ENCODE measurements at places on chromosomes 5 and 9.

DNA sequence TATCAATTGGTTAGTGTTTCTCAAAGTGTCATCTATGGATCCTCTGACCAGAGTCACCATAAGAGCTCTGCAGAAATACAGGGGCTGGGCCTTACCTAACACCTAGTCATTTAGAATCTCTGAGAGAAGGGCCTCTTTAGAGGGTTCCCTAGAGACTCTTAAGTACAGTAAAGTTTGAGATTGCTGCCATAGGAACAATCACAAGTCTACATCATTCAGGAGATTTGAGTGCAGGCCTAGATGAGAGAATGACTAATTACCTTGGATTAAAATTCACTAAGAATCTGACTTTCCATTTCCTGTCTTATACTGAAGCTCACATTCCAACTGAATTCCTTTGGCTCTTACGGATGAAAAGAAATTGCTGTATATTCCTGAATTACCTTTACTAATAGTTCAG, 182.1 kb upstream of the PTGER4 start:
- no peak for DNase-seq

DNA sequence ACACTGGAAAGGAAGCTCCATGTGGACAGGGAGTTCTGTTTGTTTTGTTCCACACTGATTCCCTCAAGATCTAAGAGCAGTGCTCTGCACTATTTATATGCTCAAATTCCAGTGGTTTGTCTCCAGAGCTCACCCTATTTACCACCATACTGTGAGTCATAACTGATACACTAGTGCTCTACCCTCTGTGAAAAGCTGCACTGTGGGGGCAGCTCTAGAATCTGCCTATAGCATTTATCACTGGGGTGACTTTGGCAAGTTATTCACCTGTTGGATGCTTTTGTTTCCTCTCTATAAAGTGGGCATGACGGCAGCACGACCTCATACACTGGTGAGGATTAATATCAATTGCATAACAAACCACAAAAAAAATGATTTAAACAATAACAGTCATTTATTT, 307.8 kb downstream of the NR2F1-AS1 start:
- no peak for DNase-seq

- no peak for DNase-seq
Observed at GRCh38 chr5:111135363-111135762, 43.2 kb downstream of the WDR36 start.

- no peak for DNase-seq
Observed at GRCh38 chr9:89949111-89949510, 344.3 kb downstream of the GADD45G start.

GRCh38 chr5:77444356-77444755, 47.8 kb downstream of the WDR41 start:
- DNase-seq = no peak

GRCh38 chr5:150043657-150044328, 42.6 kb downstream of the CSF1R start:
- DNase-seq = no peak

GRCh38 chr9:92253656-92254055, 39.8 kb downstream of the IARS1 start:
- DNase-seq = no peak

DNA sequence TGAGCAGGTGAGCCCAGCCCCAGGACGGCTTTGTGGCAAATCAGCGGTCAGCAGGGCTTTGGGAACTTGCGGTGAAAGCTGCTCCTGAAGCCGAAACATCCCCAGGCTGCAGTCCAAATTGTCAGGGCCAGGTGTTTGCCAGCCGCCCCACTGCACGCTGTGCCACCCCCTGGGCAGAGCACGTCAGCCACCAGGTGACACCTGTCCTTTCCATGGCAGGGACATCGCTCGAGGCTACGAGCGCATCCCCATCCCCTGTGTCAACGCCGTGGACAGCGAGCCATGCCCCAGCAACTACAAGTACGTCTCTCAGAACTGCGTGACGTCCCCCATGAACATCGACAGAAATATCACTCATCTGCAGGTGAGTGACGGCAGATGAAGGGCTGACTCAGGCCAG, 64.4 kb upstream of the CACNA1B start:
- DNase-seq = no peak

DNA sequence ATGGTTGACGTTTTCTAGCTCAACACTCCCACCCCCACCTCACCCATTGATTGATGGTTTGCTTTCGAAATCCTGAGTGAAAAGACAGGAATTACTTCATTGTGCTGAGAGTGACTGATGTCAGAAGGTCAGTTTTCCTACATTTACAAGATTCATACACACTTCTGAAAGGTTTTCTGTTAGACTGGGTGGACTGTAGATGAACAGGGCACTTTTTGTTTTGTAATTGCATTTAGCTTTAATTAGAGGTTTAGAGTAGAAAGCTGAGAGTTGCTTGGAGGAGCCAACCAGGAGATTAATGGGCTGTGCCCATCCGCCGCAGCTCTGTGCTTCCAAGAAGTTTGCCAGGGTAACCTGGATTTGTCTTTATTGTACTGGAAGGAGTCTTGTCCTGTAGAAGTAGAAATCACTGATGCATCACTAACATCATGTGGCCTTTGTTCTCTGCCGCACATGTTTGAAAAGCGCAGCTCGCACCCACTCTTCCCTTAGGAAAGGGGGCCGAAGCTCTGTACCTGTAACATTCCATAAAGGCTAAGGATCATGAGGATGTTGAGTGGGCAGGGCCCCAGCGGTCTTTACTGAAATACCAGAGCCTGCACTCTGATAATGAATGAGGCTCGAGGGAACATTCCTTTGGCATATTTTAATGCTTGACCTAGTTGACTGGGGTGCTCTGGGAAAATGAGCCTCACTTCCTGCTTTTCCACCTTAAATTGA, 267.6 kb upstream of the DMRT1 start:
- DNase-seq = no peak

DNA sequence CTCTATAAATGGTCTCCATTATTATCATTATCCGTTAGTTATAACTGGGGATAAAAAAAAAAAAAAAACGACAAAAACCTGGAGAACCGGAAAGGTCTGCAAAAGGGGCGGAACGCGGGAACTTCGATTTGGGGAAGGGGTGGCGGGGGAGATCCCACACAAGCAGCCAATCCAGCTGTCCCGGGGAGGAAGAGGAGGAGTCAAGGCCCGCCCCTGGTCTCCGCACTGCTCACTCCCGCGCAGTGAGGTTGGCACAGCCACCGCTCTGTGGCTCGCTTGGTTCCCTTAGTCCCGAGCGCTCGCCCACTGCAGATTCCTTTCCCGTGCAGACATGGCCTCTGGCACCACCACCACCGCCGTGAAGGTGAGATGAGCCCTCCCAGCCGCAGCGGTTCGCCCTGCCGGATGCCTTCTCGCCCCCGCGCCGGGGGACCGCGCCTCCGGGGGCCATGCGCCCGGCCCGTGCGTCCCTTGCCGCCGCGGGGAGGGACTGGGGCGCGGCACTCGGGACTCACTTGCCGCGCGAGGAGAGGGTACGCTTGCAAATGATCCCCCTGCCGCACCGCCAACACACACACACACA, at the start of gene MTAP:
Gene MTAP (plus strand): TSS at position 219 of the 583 bp plus-strand sequence. CDS start 113 bp downstream, at position 332.
- DNase-seq = peak; percentile 19

- no peak for DNase-seq
Observed at GRCh38 chr5:16588434-16589214, 28.2 kb downstream of the RETREG1 start.

GRCh38 chr5:112390327-112390726, 28.8 kb downstream of the EPB41L4A start:
- no peak for DNase-seq

DNA sequence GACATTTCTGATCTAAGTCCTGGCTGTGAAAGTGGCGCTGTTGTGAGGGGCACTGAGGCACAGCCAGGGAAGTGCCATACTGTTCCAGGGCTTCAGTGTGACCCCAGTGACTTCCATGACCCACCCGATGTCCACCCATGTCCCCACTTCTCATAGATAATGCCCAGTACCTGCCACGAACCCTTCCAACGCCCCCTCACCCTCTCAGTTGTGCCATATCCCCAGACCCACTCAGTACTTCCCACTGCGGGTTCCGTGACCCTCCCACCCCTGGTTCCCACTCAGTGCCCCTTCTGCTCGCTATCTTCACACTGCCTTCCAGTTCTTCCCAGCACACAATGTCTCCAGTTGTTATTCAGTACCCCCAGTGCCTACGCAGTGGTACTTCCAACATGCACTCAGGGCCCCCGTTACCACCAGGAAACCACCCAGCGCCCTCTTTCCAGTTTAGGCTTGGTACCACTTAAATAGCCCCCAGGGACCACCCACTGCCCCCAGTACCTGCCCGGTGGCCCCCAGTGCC, 30.7 kb upstream of the PSD2 start:
- DNase-seq = no peak

DNA sequence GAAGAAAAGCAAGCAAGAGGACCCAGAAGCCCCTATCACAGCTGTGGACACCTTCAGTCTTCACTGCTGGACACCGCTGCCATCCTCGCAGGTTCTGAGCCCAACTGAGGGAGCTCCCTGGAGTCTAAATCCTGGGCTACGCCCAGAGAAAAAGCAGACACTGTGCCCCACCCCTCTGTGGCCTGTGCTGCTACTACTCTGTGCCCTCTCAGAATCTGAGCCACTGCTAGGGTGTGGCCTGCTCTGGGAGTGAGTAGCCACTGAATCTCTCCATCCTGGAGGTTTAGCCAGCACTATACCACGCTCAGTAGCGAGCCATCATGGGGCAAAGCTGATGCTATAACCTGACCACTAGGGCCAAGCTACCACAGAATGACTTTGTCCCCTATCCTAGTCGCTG, 338.2 kb downstream of the NPR3 start:
- DNase-seq = no peak

DNA sequence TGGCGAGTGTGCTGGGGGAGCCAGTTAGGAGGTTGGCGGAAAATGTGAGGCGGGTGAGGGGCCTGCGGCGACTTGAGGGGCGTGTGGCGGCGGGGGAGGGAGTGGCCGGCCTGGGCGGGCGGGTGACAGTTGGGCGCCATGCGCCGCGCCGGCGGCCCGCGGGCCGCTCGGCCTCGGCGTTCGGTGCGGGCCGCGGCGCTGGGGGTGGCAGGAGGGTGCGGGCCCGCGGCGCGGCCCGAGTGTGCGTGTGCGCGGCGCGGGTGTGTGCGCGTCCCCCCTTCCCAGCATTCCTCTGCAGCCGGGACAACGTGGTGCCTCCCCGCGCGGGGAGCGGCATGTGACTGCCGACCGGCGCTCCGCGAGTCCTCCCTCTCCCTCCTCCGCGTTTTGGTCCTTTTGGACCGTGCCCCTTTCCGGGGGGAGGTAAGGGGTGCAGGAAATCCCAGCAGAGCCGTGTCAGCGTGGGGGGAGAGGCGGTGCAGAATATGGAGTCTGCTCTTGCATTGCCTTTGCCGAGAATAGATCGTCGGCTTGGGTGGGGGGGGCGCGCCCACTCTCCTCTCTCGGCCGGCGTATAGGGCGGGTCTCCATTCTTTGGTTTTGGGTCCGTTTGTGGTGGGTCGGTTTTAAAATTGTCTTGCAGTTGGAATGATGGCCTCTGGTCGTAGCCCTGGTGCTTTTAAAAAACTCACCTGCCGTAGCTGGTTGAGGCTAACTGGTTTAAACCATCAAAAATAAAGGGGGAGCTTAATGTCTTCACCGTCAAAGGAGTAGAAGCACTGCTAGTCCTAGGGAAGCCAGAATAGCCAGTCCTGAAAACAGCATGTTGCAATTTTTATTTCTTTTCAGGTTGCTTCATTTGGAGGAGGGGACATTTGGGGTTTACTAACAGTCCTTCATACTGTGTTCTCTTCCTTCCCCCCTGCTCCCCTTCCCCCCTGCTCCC, 2.0 kb downstream of the LARP1 start:
- peak; percentile 7 for DNase-seq

GRCh38 chr5:1554410-1554967, 30.7 kb upstream of the LPCAT1 start:
- no peak for DNase-seq

- no peak for DNase-seq
Observed at GRCh38 chr9:36214571-36214970, 23.9 kb downstream of the CLTA start.

- no peak for DNase-seq
Observed at GRCh38 chr5:108560581-108560980, 178.7 kb upstream of the FBXL17 start.

DNA sequence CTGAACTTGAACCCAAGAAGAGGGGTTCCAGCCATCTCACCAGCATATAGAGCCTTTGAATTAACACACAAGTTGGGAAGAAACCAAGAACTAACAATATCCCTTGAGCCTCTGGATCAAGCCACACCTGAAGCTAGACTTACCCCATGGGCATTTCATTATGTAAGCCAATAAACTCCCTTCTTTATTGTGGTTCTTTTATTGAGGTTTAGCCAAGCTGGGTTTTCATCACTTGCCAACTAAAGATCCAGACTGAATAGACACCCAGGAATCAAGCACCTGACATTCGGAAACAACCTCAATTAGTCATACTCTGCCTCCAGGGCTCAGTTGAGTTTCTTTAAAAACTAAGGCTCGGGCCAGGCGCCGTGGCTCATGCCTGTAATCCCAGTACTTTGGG, 226.7 kb downstream of the AGTPBP1 start:
- no peak for DNase-seq

- DNase-seq = no peak
Observed at GRCh38 chr5:135605221-135605620, 26.4 kb upstream of the CXCL14 start.

DNA sequence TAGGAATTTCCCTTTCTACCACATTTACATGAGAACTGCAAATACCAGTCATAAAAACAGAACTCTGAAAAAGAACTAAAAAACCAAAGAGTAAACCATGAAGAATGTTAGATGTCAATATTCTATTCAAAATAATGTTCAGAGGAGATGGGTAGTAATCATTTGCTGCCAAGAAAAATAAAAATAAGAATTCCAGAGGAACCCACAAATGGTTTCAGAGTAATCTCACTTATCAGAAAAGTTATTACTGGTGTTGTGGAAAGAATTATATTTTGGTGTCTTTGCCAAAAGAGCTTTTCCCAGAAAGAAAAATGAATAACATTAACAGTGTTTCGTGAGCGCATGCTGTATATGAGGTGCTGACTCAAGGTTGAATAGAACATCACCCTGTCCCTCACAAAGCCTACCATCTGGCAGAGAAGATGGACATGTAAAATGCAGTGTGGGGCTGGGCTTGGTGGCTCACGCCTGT, 35.6 kb downstream of the GPR21 start:
- DNase-seq = no peak

DNA sequence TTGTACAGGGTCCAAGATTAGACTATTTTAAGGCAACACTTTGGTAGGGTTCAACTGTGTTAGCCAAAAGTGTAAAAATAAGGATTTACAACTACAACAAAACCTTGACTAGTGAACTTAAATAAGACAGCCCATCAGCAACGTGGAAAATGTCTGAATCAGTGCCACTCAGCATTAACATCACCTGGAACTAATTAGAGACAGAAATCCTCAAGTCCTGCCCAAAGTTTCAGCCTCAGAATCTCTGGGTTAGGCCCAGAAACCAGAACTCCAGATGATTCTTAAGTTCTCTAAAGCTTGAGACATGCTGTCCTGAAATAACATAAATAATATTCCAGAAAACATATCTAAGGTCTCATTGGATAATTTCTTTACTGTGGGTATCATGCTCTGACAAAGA, 118.6 kb downstream of the SEMA6A start:
- DNase-seq = no peak

GRCh38 chr9:108002371-108002956, 512.9 kb upstream of the KLF4 start:
- DNase-seq = no peak

GRCh38 chr5:147576646-147577535, 67.0 kb upstream of the DPYSL3 start:
- DNase-seq = no peak

- no peak for DNase-seq
Observed at GRCh38 chr5:136814619-136815378, 449.5 kb upstream of the TRPC7 start.

- DNase-seq = no peak
Observed at GRCh38 chr9:83422527-83422926, 115.7 kb downstream of the FRMD3 start.

Data from stimulated activated CD8-positive, alpha-beta memory T cell treated with anti-CD3 and anti-CD28 coated beads, Interleukin-7, amount 100 ng/mL, for 1 hour (primary cell).